Ureter (tissue), 1 donor: ENCODE measurements at places on chromosomes 5 and 9. TPM values are rescaled to one million over a fixed set of nuclear protein-coding genes. Genes with fewer than 3 reads are reported as not detected.

GRCh38 chr9:95055851-95056551 is 261.5 kb downstream of the FANCC start:
- DNase-seq, result no peak

DNA sequence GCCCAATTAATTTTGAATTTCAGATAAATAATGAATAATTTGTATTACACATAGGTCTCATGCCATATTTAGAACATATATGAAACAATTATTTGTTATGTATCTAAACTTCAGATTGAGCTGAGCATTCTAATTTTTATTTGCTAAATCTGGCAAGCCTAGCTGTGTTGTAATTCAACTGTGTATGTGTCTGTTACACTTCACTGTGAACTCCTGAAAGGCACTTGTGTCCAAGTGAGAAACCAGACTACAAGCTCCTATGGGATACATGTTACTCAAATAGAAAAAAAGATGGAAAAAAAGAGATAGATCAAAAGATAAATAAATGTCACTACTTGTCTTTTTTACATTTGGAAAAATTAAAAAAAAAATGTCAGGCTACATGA is 56.5 kb upstream of the ANKRD55 start:
- DNase-seq, result no peak

GRCh38 chr9:127856729-127857116 is 2.3 kb upstream of the ENG start:
- no peak for DNase-seq

DNA sequence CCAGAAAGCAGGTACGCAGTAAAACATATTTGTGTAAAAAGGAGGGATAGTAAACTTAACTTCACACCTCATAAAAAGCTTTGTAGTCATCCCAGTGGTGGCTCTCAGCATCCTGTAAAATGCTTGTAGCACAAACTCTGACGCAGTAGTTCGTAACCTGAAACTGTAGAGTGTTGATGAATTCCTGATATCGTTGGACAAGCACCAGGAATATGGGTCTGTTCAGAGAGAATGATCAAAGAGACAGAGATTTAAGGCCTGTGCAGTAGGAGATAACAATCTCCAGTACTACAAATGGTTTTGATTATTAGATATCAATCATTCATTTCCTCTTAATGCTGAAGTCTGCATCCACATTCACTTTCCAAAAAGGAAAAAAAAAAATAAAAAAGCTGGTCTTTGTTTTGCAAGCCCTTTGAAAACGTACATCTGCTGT is 148.5 kb downstream of the KIAA0825 start:
- DNase-seq, result no peak

SH3PXD2B gene
- 39.8 TPM for total RNA-seq

SHOC1 gene
- total RNA-seq, result 0.16 TPM

HAVCR2 gene
- 5.6 TPM for total RNA-seq

AFAP1L1 gene
- total RNA-seq, result 8.4 TPM

ELOVL7 gene
- 16.7 TPM for total RNA-seq
